ENCODE measurements at places on chromosomes 2 and 18. TPM values are rescaled to one million over a fixed set of nuclear protein-coding genes. Genes with fewer than 3 reads are reported as not detected.

Gene ABCG8
- not detected for total RNA-seq

Gene CDKL4
- not detected for total RNA-seq

Gene FTCDNL1
- 0.75 TPM for total RNA-seq

Gene CHRNG
- total RNA-seq: 0.83 TPM

Gene HYCC2
- 3.6 TPM for total RNA-seq

Gene LMAN2L
- 20.8 TPM for total RNA-seq

Gene MATN3
- total RNA-seq: 8.2 TPM

Gene TMEM163
- total RNA-seq: 0.06 TPM

Gene KRTCAP3
- total RNA-seq: not detected

Gene ELOA2
- not detected for total RNA-seq

Gene CPO
- not detected for total RNA-seq

Gene DNAH7
- 0.26 TPM for total RNA-seq

Gene C2orf66
- total RNA-seq: 0.32 TPM

Gene FOXI3
- total RNA-seq: not detected

Gene ANKRD30BL
- total RNA-seq: not detected

Gene IL1A
- not detected for total RNA-seq

Gene KCNK3
- 0.32 TPM for total RNA-seq

Gene CD28
- 0.52 TPM for total RNA-seq

Gene SLC19A3
- total RNA-seq: 0.17 TPM

Gene SERPINB13
- total RNA-seq: not detected

Gene IL37
- total RNA-seq: not detected

Gene SPP2
- not detected for total RNA-seq

Gene SH3RF3
- total RNA-seq: 7.4 TPM

Gene PECR
- total RNA-seq: 12.0 TPM

Gene MAP2
- 0.23 TPM for total RNA-seq
